Ovary (tissue), 10 donors: ENCODE measurements at places on chromosomes 5 and 9. TPM values are rescaled to one million over a fixed set of nuclear protein-coding genes. Genes with fewer than 3 reads are reported as not detected.

DNA sequence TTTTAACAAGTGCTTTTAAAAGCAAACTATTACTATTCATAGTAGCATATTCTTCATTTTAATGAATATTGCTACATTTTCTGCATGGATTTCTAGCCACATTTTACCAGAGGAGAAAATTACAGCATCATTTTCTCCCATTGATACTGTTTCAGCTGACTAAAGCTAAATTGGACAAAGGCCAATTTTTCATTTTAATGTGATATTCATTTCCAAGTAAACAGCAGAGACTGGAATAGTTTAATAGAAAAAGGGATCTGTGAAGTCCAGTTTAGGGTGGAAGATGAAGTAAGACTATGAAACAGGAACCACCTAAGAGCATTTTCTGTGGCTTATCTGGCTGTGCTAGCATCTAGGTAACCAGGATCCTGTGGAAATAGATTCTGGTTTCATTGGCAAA is 128.1 kb downstream of the GIN1 start:
- no peak for DNase-seq
- no peaks in the 10 kb centered on the region for H3K27me3 ChIP-seq
- H3K4me1 ChIP-seq: no peaks in the 10 kb centered on the region
- no peak overlapping the region for H3K4me3 ChIP-seq
- H3K27ac ChIP-seq: no peak overlapping the region

DNA sequence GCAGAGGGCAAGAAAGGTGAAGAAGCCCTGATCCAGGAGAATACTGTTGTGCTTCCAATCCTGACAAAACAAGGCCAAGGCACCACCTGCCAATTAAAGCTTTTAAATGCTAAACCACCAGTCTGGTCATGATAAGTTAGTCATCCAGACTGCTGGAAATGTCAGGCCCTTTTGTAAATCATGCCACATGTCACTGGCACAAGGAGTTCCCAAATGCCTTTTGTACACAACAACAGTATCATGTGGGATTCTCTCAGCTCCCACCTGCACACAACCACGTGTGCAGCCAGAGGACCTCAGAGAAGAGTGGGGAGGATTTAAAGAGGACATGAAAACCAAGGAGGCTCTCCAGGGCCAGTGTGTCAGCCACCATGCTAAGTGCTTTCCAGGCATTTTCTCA is 99.3 kb downstream of the CDK5RAP2 start:
- peaks cover under 1% of the 10 kb centered on the region for H3K4me1 ChIP-seq
- H3K27me3 ChIP-seq: no peaks in the 10 kb centered on the region
- H3K4me3 ChIP-seq: no peak overlapping the region
- no peak overlapping the region for H3K27ac ChIP-seq
- no peak for DNase-seq
- no peaks in the 10 kb centered on the region for H3K36me3 ChIP-seq

GRCh38 chr5:152900332-152900731 is 495.3 kb upstream of the NMUR2 start:
- no peak for DNase-seq
- no peaks in the 10 kb centered on the region for H3K36me3 ChIP-seq
- H3K27ac ChIP-seq: no peak overlapping the region
- H3K27me3 ChIP-seq: no peaks in the 10 kb centered on the region
- no peaks in the 10 kb centered on the region for H3K4me1 ChIP-seq
- H3K4me3 ChIP-seq: no peak overlapping the region

GRCh38 chr9:1429297-1429696 is 379.1 kb downstream of the DMRT2 start:
- peaks cover 2% of the 10 kb centered on the region for H3K4me1 ChIP-seq
- H3K27ac ChIP-seq: no peak overlapping the region
- no peaks in the 10 kb centered on the region for H3K27me3 ChIP-seq
- no peaks in the 10 kb centered on the region for H3K36me3 ChIP-seq
- DNase-seq: no peak
- H3K4me3 ChIP-seq: no peak overlapping the region

GRCh38 chr9:73869264-73869663 is 627.9 kb upstream of the RORB start:
- no peaks in the 10 kb centered on the region for H3K4me1 ChIP-seq
- no peak overlapping the region for H3K27ac ChIP-seq
- no peak for DNase-seq
- no peaks in the 10 kb centered on the region for H3K27me3 ChIP-seq
- no peaks in the 10 kb centered on the region for H3K36me3 ChIP-seq
- no peak overlapping the region for H3K4me3 ChIP-seq

- H3K4me3 ChIP-seq: no peak overlapping the region
- peak; percentile 48 for DNase-seq
- H3K4me1 ChIP-seq: peaks cover 8% of the 10 kb centered on the region
- H3K27me3 ChIP-seq: no peaks in the 10 kb centered on the region
- H3K27ac ChIP-seq: peak overlapping the region; percentile 34
Measured at GRCh38 chr9:129762985-129763926, 10.4 kb upstream of the PTGES start.

- H3K27me3 ChIP-seq: no peaks in the 10 kb centered on the region
- H3K4me3 ChIP-seq: no peak overlapping the region
- no peak for DNase-seq
- H3K36me3 ChIP-seq: no peaks in the 10 kb centered on the region
- no peak overlapping the region for H3K27ac ChIP-seq
Measured at GRCh38 chr5:81773574-81773973, 22.7 kb upstream of the SSBP2 start.

DNA sequence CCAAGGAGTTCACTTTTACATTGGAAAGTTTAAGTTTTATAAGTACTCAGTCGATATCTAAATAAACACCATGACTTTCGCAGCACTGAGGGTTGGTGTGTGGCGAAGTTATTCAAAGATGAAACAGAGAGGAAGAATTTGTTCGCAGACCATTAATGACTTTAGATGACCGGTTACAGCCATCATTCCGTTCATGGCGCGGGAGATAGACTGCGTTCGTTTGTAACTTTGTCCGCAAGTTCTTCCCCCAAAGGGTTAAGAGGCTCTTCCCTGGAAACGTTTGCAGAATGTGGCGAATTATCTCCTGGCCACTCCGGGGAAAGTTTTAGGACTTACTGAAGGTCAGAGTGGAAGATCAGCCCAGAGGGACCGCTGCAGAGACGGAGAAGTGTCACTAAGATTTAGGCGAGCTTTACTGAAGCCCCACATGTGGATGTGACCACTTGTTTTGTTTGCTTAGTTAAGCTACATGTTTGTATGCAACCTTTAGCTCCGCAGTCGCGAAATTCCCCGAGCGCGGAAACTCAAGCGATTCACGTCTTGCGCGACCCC is 2.2 kb upstream of the FOXD1 start:
- no peak overlapping the region for H3K27ac ChIP-seq
- no peaks in the 10 kb centered on the region for H3K36me3 ChIP-seq
- H3K27me3 ChIP-seq: no peaks in the 10 kb centered on the region
- H3K4me3 ChIP-seq: no peak overlapping the region

DNA sequence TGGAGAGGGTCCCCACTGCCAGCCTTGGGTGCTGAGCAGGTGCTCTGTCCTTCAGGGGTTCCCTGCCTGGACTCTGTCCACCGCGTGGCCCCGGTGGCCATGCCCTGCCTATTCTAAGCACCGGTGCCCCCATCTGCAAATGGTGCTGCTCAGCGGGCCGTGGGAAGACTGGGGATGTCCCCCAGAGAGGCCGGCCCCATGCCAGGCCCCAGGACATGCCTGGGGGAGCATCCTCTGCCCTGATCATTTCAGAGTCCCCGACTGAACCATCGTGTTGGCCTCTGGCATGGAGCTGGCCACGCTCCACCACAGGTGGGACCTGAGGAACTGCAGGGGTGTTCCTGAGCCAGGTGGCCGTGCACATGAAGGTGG is 64.7 kb downstream of the RXRA start:
- no peak for DNase-seq
- H3K27ac ChIP-seq: no peak overlapping the region
- no peak overlapping the region for H3K4me3 ChIP-seq
- H3K36me3 ChIP-seq: no peaks in the 10 kb centered on the region
- peaks cover 27% of the 10 kb centered on the region for H3K4me1 ChIP-seq

DNA sequence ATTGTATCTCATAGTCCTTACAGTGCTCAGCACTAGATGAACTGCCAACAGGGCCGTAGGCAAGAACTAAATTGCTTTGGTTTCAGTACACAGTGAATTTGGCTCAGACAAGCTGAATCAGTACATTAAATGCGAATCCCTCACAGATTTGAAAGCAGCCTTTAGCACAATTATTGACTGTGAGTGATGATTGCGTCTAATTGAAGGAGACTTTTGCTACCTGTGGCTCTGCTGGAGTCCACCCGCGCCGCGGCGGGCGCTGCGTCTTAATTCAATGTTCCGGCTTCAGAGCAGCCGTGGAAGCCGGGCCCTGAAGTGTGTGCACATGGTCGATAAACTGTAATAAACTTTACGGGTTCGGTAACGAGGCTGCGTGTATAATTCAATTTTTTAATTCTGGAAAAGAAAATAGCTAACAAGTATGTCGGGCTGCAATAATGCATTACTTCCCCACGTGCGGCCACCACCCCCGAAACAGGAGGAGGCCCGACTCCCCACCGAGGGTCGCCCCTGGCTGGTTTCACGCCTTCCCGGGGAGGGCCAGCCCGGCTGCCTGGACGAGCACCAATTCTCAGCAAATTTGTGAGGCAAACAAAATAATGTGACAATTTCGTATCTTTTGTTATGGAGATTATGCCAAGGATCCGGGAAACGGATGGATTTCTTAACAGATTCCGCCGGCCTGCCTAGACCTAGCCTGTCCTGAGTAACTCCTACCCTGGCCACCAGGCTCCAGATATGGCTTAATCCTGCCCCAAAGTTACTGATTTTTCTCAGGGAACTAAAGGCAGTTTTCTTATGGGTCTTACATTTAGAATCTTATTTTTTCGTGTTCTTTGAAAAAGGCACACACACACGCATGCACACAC is 269.4 kb upstream of the IRX1 start:
- no peak overlapping the region for H3K4me3 ChIP-seq
- no peaks in the 10 kb centered on the region for H3K36me3 ChIP-seq
- H3K27ac ChIP-seq: no peak overlapping the region
- no peak for DNase-seq
- no peaks in the 10 kb centered on the region for H3K4me1 ChIP-seq
- no peaks in the 10 kb centered on the region for H3K27me3 ChIP-seq

DNA sequence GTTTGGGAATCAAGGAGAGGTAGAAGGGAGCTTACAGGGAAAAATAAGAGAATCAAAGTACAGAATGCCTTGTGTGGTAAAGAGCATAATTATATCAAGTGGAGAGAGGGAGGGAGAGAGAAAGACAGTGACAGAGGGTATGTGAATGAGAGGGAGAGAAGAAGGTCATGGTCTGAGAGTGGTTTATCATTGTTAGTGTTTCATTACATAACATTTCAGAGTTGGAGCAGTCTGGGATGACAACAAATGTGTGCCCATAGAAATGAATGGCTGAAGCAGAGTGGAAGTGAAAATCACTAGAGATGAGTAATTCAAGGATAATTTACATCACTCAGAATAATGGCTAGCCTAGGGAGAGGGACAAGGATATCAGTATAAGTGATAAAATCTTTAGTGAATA is 799.2 kb downstream of the TLE1 start:
- no peaks in the 10 kb centered on the region for H3K27me3 ChIP-seq
- H3K4me1 ChIP-seq: no peaks in the 10 kb centered on the region
- H3K27ac ChIP-seq: no peak overlapping the region

GRCh38 chr5:126808521-126808988 is 31.6 kb downstream of the LMNB1 start:
- H3K4me1 ChIP-seq: no peaks in the 10 kb centered on the region
- no peak overlapping the region for H3K27ac ChIP-seq
- no peaks in the 10 kb centered on the region for H3K27me3 ChIP-seq
- no peak overlapping the region for H3K4me3 ChIP-seq
- no peaks in the 10 kb centered on the region for H3K36me3 ChIP-seq

GRCh38 chr9:27861887-27862286 is 288.6 kb upstream of the C9orf72 start:
- no peak overlapping the region for H3K4me3 ChIP-seq
- H3K4me1 ChIP-seq: no peaks in the 10 kb centered on the region
- H3K27me3 ChIP-seq: no peaks in the 10 kb centered on the region
- H3K27ac ChIP-seq: no peak overlapping the region
- no peaks in the 10 kb centered on the region for H3K36me3 ChIP-seq

PCDHA6 gene
- 0.92 TPM for total RNA-seq

INSYN2B gene
- total RNA-seq: 0.68 TPM

APBA1 gene
- 17.1 TPM for total RNA-seq

BRD9 gene
- 32.0 TPM for total RNA-seq

OLFML2A gene
- 27.9 TPM for total RNA-seq

C5orf34 gene
- 3.8 TPM for total RNA-seq

CDC14B gene
- 15.3 TPM for total RNA-seq

PCDHGB4 gene
- total RNA-seq: 6.0 TPM

PROB1 gene
- 0.68 TPM for total RNA-seq

CAMK4 gene
- 2.2 TPM for total RNA-seq

PDCD1LG2 gene
- total RNA-seq: 1.5 TPM

CTNND2 gene
- 2.3 TPM for total RNA-seq

KIF24 gene
- total RNA-seq: 1.4 TPM

ELL2 gene
- 15.8 TPM for total RNA-seq

SMIM27 gene
- 4.8 TPM for total RNA-seq
